ENCODE measurements at places on chromosomes 7 and 10. TPM values are rescaled to one million over a fixed set of nuclear protein-coding genes. Genes with fewer than 3 reads are reported as not detected.

Gene DNA2
- 2.5 TPM for polyA plus RNA-seq

Gene C10orf105
- not detected for polyA plus RNA-seq

Gene CLDN4
- polyA plus RNA-seq: 36.1 TPM

Gene CD36
- polyA plus RNA-seq: 11.3 TPM

Gene CYP2E1
- 4.0 TPM for polyA plus RNA-seq

Gene ERLIN1
- polyA plus RNA-seq: 5.9 TPM

Gene PLXDC2
- 3.2 TPM for polyA plus RNA-seq

Gene EZH2
- 3.7 TPM for polyA plus RNA-seq

Gene WBP1L
- polyA plus RNA-seq: 15.1 TPM

Gene ACTA2
- 339 TPM for polyA plus RNA-seq

Gene NODAL
- not detected for polyA plus RNA-seq

Gene PHYHIPL
- 0.12 TPM for polyA plus RNA-seq

Gene ADGRA1
- not detected for polyA plus RNA-seq

Gene MYH16
- not detected for polyA plus RNA-seq

Gene NYAP1
- polyA plus RNA-seq: not detected

Gene TEX36
- polyA plus RNA-seq: not detected

Gene CYTH3
- 5.1 TPM for polyA plus RNA-seq

Gene SLC29A4
- 3.7 TPM for polyA plus RNA-seq

Gene ANKRD2
- polyA plus RNA-seq: 0.25 TPM

Gene TAS2R4
- polyA plus RNA-seq: not detected

Gene STK31
- polyA plus RNA-seq: 0.65 TPM

Gene VAX1
- polyA plus RNA-seq: not detected

Gene DOCK4
- polyA plus RNA-seq: 1.5 TPM

Gene UCMA
- polyA plus RNA-seq: not detected

Gene CHST3
- polyA plus RNA-seq: 1.5 TPM

Gene GHRHR
- not detected for polyA plus RNA-seq

Gene BHLHA15
- polyA plus RNA-seq: 8.1 TPM

Gene FOXL3
- polyA plus RNA-seq: not detected

Gene GTPBP10
- polyA plus RNA-seq: 9.0 TPM

Gene TRIM50
- 35.4 TPM for polyA plus RNA-seq

Gene COL26A1
- not detected for polyA plus RNA-seq

Gene VIPR2
- polyA plus RNA-seq: 5.7 TPM

Gene RBM20
- 0.25 TPM for polyA plus RNA-seq

Gene ERCC6
- polyA plus RNA-seq: 2.0 TPM

Gene BMPER
- 1.9 TPM for polyA plus RNA-seq

Gene NUTM2D
- polyA plus RNA-seq: 1.2 TPM

Gene ZNF138
- 9.6 TPM for polyA plus RNA-seq

Gene GIMAP4
- polyA plus RNA-seq: 11.2 TPM

Gene HYAL4
- not detected for polyA plus RNA-seq

Gene C10orf62
- polyA plus RNA-seq: not detected

Gene NPY4R
- 0.19 TPM for polyA plus RNA-seq

Gene LRRTM3
- not detected for polyA plus RNA-seq

Gene WNT2
- polyA plus RNA-seq: not detected

Gene EIF5AL1
- polyA plus RNA-seq: 0.75 TPM

Gene SFMBT2
- polyA plus RNA-seq: 2.9 TPM

Gene PODXL
- polyA plus RNA-seq: 2.9 TPM

Gene ADAM22
- polyA plus RNA-seq: 0.15 TPM

Gene UNCX
- not detected for polyA plus RNA-seq

Gene NUTM2B
- polyA plus RNA-seq: 3.1 TPM

Gene ANK3
- polyA plus RNA-seq: 6.7 TPM

Gene FKBP6
- polyA plus RNA-seq: 0.10 TPM

Gene XRCC2
- 0.50 TPM for polyA plus RNA-seq

Gene VWDE
- polyA plus RNA-seq: 0.06 TPM

Gene RAB19
- not detected for polyA plus RNA-seq

All from stomach (tissue), 19 donors.